Heart left ventricle (tissue), 16 donors: ENCODE measurements at places on chromosomes 6 and 20. TPM values are rescaled to one million over a fixed set of nuclear protein-coding genes. Genes with fewer than 3 reads are reported as not detected.

DNA sequence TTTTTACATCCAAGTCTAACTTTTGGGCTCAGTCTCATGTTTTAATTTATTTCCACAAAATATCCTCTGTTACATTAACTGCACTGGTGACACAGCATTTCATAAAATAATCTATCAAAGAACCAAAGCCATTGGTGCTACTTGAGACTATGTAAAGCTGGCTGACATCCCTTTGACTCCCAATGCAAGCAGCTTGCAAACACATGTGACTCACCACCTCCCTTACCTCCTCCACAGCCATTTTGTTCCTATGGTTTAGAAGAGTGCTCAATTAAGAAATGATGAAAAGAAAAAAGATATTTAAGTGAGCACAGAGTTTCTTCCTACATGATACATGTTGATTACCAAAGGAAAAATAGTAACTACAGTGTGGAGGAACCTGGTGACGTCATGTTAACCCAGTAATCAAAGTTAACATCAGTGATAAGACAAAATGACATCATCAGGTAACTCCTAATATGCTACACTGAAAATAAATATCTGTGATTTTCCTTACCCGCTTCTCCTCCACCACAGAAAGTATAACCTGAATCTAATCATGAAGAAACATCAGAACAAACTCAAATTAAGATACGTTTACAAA is 53.3 kb upstream of the LGSN start:
- no peaks in the 10 kb centered on the region for H3K27me3 ChIP-seq
- H3K27ac ChIP-seq, result no peak overlapping the region
- H3K4me3 ChIP-seq, result no peak overlapping the region
- H3K4me1 ChIP-seq, result no peaks in the 10 kb centered on the region

DNA sequence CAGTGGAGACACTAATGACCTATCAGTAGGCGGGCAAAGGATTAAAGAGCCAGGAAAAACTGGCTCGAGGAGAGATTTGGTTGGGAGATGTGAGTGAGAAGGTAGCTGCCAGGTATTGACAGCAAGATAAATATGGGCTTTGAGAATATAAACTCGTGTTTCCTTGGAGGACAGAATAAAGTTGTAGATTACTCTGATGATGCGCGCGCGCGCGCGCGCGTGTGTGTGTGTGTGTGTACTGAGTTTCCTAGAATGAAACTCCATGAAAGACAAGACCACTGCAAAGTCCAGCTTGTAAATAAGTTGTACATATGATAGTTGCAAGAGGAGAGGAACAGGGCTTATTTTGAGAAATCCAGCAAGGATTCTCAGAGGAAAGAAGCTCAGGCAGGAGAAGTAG is 13.3 kb upstream of the TREM2 start:
- H3K36me3 ChIP-seq, result no peaks in the 10 kb centered on the region
- no peak overlapping the region for H3K4me3 ChIP-seq
- DNase-seq, result no peak
- no peaks in the 10 kb centered on the region for H3K4me1 ChIP-seq

- no peak for DNase-seq
- H3K27me3 ChIP-seq, result no peaks in the 10 kb centered on the region
- H3K27ac ChIP-seq, result peak overlapping the region; percentile 91
- H3K4me1 ChIP-seq, result peaks cover 17% of the 10 kb centered on the region
- peaks cover 15% of the 10 kb centered on the region for H3K36me3 ChIP-seq
Observed at GRCh38 chr6:36873612-36874442, 776 bp downstream of the PPIL1 start.

GRCh38 chr6:30824698-30825097 is 59.6 kb upstream of the DDR1 start:
- H3K4me1 ChIP-seq, result peaks cover 24% of the 10 kb centered on the region
- H3K27ac ChIP-seq, result no peak overlapping the region
- no peak overlapping the region for H3K4me3 ChIP-seq
- DNase-seq, result no peak

- no peak overlapping the region for H3K4me3 ChIP-seq
- H3K4me1 ChIP-seq, result no peaks in the 10 kb centered on the region
Observed at GRCh38 chr6:49955847-49956246, 8.1 kb downstream of the DEFB114 start.

DNA sequence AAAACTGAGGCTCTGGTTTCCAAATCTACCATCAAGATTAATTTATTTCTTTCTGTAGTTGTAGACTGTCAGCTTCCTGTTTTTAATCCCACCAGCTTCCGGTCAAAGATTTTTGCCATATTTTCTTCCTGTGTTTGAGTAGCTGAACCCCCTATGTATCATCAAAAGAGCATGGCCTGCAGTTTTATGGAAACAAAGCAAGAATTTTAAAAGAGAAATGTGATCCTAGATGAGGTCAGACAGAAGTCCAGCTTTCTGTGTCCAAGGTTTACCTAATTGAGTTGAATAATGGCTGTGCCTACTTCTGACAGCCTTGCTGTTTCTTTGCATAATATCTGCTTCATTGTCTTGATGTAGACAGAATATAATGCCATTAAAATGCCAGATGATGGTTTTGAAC is 163.7 kb downstream of the CARMIL1 start:
- H3K36me3 ChIP-seq, result no peaks in the 10 kb centered on the region
- DNase-seq, result no peak
- H3K4me1 ChIP-seq, result no peaks in the 10 kb centered on the region
- no peak overlapping the region for H3K4me3 ChIP-seq
- H3K27me3 ChIP-seq, result no peaks in the 10 kb centered on the region
- H3K27ac ChIP-seq, result no peak overlapping the region

DNA sequence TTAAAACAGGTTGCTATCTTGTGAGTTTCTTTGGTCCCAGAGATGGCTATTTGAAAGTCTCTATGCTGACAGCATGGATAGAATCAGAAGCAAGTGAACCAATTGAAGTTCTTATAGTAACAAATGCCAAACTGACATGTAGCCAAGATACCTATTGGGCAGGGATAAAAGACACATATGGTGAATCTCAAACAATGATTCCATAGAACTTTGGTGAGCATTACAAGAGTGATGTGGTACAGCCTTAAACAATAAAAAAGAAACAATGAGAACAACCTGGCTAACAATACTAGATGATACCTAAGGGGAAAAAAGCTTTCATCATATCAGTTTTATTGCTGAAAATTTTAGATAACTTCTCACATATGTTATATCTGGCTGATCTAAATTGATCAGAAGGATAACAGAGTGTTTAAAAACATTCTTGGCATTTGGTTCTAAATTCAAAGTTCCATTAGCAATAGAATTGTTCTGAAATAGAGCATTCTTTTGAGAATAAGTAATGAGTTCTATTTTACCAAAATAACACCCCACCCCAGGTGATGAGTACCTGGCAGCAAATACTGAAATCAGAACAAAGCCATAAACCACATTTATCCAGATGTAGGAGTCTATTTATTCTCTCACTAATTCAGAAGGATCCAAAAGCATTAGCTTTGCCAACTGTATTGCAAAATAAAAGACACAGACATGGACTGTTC is 5.8 kb upstream of the HMGCLL1 start:
- H3K36me3 ChIP-seq, result no peaks in the 10 kb centered on the region
- H3K4me3 ChIP-seq, result no peak overlapping the region
- DNase-seq, result no peak

- no peak for DNase-seq
- peaks cover 8% of the 10 kb centered on the region for H3K36me3 ChIP-seq
- H3K4me3 ChIP-seq, result no peak overlapping the region
- H3K4me1 ChIP-seq, result peaks cover 18% of the 10 kb centered on the region
Observed at GRCh38 chr20:48705240-48706115, 122.3 kb downstream of the PREX1 start.

GRCh38 chr6:146876271-146877151 is 277.7 kb downstream of the ADGB start:
- H3K36me3 ChIP-seq, result no peaks in the 10 kb centered on the region
- no peak overlapping the region for H3K4me3 ChIP-seq
- H3K4me1 ChIP-seq, result no peaks in the 10 kb centered on the region
- no peak overlapping the region for H3K27ac ChIP-seq
- DNase-seq, result no peak

DNA sequence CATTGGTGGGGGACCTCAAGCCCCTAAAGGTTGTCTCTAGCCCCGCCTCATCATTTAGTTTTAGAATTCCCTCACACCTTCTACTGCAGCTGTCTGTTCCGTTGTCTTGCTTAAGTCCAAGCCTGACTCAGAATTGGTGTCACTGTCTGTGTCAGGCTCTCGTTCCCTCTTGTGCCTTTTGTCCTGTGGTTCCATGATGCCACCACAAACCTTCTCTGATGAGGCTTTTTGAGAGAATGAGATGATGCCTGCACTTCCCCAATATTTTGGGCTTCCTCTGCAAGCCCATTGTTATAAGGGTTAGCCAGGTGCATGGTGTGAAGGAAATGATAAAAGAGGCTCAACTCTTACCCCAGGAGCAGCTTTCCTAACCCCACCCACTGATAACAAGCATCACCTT is 8.1 kb upstream of the AKIRIN2 start:
- no peaks in the 10 kb centered on the region for H3K27me3 ChIP-seq
- H3K4me1 ChIP-seq, result peaks cover 11% of the 10 kb centered on the region
- H3K36me3 ChIP-seq, result no peaks in the 10 kb centered on the region
- H3K4me3 ChIP-seq, result no peak overlapping the region
- H3K27ac ChIP-seq, result no peak overlapping the region
- no peak for DNase-seq

DNA sequence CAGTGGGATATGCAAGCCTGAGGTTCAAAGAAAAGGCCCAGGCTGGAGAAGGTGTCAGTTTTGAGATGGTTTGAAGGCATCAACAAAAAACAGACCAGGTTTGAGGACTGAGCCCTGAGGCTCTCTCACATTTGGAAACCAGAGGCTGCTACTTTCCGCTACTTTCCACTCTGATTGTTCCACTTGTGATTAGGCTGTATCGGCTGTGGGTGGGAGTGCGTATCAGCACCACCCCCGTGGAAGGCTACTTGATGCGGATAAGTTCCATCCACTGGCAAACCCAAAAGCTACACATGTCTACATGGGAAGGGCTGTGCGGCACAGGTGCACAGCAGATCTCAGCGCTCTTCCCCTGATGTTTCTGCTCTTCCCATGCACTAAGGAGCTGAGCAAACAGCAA is 198.7 kb downstream of the GMPR start:
- H3K27ac ChIP-seq, result no peak overlapping the region
- H3K4me3 ChIP-seq, result peak overlapping the region; percentile 39
- H3K36me3 ChIP-seq, result no peaks in the 10 kb centered on the region
- H3K27me3 ChIP-seq, result no peaks in the 10 kb centered on the region

MOCS3 gene
- total RNA-seq, result 3.2 TPM

PSMF1 gene
- total RNA-seq, result 157 TPM

CST2 gene
- not detected for total RNA-seq

CRISP3 gene
- not detected for total RNA-seq

PKHD1 gene
- not detected for total RNA-seq

ITPA gene
- total RNA-seq, result 26.9 TPM

AFG1L gene
- total RNA-seq, result 13.7 TPM

PDYN gene
- total RNA-seq, result not detected

PRRT1 gene
- 0.61 TPM for total RNA-seq
